CD4-positive, alpha-beta T cell treated with Interleukin-4 for 1 hour (primary cell): ENCODE measurements at places on chromosomes 11 and 22.
A peak's percentile ranks its signal among the peaks of the same experiment; 100 is the strongest.

DNA sequence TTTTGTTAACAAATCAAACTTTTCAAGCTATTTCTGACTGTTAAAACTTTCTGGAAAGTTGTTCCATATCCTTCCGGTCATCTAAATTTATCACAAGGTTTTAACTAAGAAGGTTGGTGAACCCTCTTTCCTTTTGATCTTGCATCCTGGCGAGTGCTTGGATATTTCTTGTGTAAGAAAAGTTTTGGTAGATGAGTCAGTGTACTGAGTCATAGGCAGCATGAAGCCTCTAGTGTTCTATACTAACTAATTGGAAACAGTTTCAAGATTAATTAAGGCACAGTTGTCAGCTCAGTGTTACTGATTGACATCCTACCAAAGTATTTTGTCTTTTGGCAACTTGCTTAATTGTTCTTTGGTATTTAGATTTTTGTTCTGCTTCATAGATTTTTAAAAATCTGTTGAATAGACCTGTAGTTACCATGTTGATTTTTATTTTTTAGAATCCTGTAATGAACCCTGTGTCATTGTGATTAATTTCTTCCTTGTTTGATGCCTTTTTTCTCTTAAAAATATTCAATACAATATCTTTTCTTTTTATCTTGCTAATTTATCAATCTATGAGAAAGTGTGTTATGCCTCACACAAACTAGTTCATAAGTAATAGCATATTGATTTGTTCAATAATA lies 38.0 kb downstream of the METTL15 start:
- DNase-seq: no peak

DNA sequence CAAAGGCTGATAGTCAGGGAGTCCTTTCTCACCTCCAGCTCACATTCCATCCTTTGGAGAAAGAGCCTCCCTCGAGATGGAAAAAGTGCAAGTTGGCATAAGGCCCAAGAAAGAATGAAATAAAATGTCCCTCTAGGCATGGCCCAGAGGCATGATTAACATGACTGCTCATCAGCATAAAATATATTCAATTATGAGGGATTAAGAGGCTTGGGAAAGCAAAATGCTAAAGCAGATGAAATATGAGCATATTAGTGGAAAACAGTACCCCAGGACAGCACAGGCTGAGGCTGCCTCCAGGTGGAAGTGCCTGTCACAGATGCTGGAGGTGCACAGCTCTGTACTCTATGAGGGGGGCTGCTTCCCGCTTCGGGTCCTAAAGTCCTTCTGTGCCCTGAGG lies 347.8 kb upstream of the PLET1 start:
- DNase-seq: no peak

- peak; percentile 83 for DNase-seq
These were observed at the start of gene CCDC116 for GRCh38 chr22:21632237-21632895. TSS of gene CCDC116 (plus strand) at chr22:21632760. CDS start at chr22:21633182, 422 bp downstream.

- no peak for DNase-seq
These were observed 3.6 kb upstream of the SLC15A3 start for GRCh38 chr11:60955571-60955970.

DNA sequence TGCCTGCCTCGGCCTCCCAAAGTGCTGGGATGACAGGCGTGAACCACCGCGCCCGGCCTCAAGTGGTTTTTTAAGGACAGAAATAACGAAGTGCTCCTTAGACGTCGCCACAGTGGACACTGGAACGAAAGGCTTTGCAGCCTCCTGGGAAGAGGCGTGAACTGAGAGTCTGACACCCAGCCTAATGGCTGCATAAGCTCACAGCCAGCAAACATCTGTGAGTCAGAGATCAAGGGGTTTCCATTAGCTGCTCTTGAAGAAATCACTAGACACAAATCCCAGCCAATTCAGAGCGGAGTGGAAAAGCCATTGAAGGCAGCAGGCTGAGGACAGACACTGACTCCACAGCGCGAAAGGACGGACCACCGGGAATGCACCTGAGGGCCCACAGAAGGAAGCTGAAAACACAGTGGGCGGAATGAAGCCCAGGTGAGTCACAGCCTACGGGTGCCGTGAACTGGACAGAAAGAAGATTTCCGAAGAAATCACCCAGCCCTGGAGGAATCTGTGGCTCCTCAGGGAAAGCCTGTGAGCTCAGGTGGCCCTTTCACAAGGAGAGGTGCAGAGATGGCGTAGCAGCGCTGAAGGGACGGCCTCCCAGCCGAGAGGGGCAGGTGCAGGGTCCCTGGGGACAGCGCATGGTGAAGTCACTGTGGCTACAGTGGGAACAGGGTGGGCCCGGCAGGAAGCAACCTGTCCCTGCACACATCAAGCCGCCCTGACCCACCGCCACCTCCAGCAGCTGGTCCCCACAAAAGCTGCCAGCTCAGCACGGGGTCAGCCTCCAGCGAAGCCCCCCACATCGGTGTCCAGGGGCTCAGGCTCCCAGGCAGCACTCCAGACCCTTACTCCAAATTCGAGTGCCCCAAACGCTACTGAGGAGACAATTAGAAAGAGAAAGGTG lies 11.6 kb downstream of the LMNTD2 start:
- DNase-seq: no peak

DNA sequence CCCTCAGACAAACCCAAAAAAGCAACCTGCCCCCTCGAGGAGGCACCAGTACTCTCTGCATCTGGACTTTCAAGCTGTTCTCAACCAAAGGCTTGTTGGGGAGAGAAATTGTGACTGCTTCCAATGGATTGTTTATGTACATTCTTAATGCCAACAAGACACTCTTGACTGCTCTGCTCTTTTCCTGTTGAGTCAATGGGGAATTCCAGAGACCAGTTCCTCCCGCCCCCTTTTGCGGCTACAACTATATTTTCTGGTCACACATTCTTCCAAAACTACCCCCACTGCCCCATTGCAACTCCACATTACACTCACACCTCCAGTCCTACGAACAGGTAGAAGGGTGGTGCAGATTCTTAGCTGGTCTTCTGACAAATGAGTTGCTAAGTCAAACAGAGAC lies 187.0 kb downstream of the DSCAML1 start:
- no peak for DNase-seq

GRCh38 chr11:119800171-119800570 lies 71.2 kb upstream of the NECTIN1 start:
- DNase-seq: no peak

- DNase-seq: no peak
These were observed 285.9 kb downstream of the NTM start for GRCh38 chr11:131656179-131656838.

GRCh38 chr11:111370902-111371578 lies 8.0 kb downstream of the POU2AF1 start:
- no peak for DNase-seq

GRCh38 chr11:43285826-43286225 lies 26.0 kb upstream of the API5 start:
- DNase-seq: no peak

DNA sequence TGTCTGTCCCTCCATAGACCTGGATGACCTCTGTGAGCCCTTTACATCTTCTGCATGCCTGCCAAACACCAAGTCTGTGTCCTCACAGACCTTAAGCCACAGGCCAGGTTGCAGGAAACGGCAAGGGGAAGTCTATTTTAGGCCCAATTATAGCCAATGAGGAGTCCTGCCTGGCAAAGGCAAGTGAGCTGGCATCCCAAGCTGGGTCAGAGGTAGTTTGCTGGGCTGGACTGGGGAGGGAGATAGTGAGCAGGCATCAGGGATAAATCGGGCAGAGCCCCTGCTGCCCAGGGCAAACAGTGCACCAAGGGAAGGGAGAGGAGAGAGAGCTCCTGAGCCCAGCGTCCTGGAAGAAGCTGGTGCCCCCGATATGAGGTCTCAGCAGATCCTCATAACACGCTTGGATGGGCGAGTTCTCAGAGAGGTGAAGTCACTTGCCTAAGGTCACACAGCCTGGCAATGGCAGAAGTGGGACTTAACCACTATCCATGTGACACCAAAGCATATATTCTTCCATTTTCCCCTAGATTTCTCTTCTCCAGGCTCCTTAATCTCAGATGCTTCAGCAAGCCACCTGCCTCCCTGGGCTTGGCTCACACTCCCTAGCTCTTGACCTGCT lies 3.7 kb upstream of the RELT start:
- DNase-seq: no peak
